Cardiac fibroblast (primary cell): ENCODE measurements at places on chromosomes 2 and 18.
A peak's percentile ranks its signal among the peaks of the same experiment; 100 is the strongest.

GRCh38 chr2:30417253-30417652 lies 29.8 kb upstream of the LCLAT1 start:
- peak; percentile 54 for DNase-seq

DNA sequence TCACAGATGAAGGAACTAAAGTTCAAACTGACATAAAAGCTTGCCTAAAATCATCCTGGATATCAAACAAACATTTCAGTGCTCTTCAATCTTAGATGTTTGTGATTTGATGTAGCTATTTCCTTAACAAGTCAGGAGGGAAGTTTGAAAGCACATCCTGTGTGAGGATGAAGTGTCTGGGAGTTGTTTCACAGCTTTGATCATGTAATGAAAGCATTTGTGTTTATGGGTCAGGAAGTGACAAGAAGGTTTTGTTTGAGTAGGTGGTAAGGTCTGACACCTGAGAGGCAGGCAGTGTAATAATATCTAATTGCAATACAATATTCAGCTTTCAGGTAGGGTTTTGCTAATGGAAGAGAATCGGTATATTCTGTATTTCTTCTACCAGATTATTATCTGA lies 26.0 kb upstream of the CSRNP3 start:
- DNase-seq, result no peak

DNA sequence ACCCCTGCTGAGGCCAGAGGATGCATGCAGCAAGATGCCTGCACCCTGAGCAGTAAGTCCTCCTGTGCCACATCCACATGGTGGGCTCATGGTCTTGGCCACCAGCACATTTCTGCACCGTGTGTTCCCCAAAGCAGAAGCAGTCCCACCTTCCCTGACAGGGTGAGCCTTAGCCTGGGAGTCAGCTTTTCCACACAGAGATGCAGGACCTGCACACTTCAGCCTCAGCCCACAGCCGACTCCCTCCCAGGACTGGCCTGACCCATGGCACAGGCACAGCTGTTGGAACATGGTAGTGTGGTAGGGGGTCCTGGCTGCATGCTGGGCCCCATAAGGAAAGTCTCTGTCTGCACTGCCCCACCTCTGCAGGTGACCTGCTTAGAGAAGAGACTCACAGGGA lies 5.0 kb downstream of the SNED1 start:
- no peak for DNase-seq

DNA sequence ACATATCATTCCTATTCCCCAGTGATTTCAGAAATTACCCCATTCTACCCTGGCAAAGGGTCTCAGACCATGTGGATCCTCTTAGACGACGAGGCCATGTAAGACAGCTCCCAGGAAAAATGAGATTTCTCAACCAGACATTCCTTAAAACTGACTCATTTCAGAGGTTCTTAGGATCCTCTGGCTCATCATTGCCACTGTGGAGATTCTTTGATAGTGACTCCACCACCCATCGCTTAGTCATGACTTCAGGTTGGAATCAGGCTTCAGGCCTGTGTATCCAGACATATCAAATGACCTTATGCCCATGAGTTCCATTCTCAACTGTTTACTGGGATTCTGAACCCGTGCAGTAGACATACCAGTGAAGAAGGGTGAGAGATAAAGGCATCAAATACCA lies 245.6 kb upstream of the TCF4 start:
- peak; percentile 86 for DNase-seq

DNA sequence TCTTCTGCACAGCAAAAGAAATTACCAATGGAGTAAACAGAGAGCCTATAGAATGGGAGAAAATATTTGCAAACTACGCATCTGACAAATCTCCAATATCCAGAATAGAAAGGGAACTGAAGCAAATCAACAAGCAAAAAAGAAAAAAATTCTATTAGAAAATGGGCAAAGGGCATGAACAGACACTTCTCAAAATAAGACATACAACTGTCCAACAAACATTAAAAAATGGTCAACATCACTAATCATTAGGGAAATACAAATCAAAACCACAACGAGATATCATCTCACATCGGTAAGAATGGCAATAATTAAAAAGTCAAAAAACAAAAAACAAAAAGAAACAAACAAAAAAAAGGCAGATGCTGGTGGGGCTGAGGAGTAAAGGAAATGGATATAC lies 356.4 kb downstream of the ADCYAP1 start:
- DNase-seq, result no peak

DNA sequence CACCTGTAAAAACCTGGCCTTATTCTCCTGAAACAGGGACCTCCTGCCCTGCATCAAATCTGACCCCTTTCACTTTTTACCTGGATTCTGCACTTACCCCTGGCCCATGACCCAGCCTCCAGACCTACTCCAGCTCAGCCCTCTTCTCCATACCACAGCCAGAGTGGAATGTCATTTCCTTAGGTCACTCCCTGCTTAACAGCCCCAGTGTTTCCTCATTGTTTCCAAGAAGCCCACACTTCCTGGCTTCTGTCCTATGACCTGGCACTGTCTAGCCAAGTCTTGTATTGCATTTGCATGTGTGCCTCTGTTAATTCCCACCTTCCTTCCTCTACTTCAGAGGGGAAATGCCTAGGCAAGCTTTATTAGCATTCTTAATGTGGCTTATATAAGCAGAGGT lies 51.4 kb upstream of the TRIB2 start:
- DNase-seq, result peak; percentile 12

GRCh38 chr2:165467921-165468320 lies 1.6 kb upstream of the CSRNP3 start:
- no peak for DNase-seq

GRCh38 chr2:60634438-60634837 lies 81.0 kb upstream of the BCL11A start:
- peak; percentile 34 for DNase-seq

DNA sequence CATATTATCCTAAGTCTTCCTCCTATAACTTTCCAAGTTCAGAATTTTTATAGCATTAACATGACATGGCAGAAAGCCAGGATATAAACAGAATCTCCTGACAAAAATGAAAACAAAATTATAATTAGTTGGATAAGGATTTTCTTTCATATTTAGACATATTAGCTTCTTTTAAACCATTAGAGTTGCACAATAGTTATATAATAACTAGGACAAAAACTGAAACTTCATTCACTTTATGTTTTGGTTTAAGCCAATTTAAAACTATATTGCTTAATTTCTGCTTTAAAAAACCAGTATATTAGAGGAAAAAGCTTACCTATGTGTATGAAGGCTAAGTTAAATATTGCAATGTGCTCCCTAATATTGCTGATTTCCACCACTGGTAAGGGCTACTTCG lies 254.8 kb downstream of the GPD2 start:
- no peak for DNase-seq

- no peak for DNase-seq
Measured at GRCh38 chr2:105546628-105546974, 147.8 kb upstream of the FHL2 start.

GRCh38 chr18:57819671-57820460 lies 16.8 kb upstream of the ATP8B1 start:
- DNase-seq, result peak; percentile 84

DNA sequence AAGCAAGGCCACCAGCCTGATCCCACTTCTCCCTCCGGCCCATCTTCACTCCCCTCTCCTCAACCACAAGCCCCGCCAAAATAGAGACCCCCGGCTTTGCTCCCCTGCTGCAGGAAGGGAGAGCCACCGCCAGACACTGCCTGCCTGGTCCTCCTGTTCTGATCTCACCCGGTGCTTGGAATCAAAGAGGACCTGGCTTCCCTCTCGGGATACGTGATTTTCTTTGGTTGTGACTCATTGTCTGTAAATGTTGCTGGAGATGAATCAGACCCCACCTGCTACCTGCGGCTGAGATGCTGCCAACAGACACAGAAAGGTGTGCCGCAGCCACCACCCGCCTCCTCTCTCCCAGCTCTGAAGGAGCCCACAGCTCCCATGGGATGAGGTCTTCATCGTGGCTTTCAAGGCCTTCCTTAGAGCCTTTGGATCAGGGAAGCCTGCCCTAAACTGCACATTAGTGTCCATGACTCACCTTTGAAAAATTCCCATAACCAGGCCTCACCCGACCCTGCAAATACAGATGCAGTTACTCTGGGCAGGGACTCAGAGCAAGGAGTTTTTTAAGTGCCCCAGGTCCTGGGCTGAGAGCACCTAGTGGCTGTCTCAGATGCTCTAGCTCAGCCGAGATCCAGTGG lies 79.4 kb upstream of the ZNF532 start:
- DNase-seq, result peak; percentile 79

GRCh38 chr2:239482778-239483712 lies 82.2 kb upstream of the HDAC4 start:
- no peak for DNase-seq

DNA sequence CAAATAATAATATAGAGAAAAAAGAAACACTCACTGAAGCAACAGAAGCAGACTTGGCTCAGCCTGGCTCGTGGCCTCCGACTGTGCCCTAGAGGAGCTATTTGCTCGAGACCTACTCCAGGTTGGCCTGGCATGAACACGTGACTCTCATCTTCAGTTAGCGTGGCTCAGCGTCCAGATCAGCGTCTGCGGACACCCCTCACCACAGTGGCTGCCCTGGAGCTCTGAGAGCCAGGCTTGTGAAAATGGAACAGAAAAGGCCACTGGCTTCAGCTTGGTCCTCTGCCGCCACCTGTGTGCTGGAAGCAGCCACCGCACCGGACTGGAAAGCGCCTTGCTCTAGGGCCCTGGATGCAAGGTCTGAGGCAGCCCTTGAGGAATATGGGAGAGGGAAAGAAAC lies 1184.0 kb upstream of the GYPC start:
- DNase-seq, result peak; percentile 19

DNA sequence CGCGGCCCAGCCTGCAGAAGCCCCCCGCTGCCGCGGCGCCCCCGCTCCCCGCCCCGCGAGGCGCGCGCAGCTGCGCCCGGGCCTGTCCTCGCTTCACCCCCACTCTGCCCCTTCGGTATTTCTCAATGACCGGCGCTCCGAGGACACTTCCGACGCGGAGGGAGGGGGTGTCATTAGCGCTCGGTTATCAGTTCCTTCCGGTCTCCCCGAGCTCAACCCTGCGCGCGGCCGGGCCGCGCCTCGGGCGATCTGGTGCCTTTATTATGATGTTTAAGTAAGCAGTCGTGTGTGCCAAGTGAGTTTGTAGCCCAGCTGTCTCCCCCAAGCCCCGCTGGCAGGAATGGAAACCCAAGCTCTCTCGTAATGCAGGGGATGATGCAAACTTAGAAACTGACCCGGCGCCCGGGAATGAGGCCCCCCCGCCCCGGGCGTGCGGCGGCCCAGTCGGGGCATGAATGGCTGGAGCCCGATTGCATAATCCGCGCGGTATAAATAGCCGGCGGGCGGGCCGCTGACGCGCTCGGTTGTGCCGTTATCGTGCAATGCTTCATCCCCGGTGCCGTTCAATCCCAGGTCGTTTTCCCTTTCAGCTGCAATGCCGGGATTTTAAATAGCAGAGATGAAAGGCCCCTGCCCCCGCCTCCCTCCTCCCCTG lies 3.9 kb upstream of the SPRED2 start:
- peak; percentile 97 for DNase-seq

DNA sequence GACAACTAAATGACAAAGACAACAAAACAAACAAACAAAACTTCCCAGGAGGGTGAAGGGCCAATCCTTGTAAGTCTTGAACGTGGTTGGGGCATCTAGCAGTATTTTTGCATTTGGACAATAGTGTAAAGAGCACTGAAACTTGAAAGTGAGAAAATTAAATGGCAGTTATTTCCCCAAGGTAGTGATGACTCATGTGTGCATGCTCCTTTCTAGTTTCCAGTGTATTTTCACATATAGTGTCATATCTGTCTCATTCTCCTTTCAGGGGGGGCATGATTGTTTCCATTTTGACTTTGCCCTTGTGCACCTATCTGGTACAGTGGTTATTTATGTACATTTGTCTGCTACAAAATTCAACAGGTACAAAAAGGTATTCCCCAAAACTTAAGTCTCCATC lies 39.5 kb downstream of the CERS6 start:
- DNase-seq, result no peak

GRCh38 chr2:151771599-151772358 lies 37.5 kb upstream of the NEB start:
- DNase-seq, result peak; percentile 34

DNA sequence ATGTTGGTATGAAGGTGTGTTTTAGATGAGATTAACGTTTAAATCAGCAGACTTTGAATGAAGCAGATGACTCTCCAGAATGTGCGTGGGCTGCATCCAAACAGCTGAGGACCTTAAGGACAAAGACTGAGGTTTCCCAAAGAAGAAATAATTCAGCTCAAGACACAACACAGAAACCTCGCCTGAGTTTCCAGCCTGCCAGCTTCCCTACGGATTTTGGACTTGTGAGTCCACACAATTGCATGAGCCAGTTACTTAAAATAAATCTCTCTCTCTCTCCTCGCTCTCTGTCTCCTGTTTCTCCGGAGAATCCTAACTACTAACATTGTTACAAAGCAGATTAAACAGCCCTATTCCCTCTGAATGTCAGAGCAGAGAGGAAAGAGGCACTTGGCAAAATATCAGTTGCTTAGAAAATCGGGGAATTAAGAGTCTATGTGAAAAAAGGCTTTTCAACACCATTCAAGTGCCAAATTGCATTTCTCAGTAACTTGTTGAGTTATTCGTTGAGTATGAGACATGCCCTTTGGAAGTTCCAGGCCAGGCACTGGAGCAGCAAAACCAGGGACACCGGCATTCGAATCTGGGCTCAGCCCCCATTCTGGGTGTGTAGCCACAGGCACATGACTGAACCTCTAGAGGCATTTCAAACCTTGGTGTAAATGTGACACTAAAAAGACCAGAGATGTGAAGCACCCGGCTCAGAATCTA lies 174.6 kb upstream of the PID1 start:
- peak; percentile 76 for DNase-seq

GRCh38 chr2:105803773-105804172 lies 59.1 kb downstream of the NCK2 start:
- no peak for DNase-seq

DNA sequence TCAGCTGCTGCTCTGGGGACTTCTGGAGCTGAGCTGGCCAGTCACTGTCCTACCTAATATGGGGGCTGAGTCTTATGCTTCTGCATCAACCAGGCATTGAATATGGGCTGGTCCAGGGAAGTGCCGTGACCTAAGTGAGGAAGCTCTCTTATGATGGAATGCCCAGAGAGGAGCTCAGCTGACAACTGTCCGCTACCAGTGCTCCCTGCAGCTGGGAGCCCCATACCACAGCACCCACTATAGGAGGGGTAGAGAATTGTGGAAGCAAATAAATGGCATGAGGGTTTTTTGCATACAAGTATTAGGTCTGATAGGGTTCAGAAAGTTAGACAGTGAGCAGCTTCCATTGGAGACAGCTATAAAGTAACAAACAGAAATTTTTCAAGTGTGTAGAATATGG lies 4.5 kb downstream of the TIMM21 start:
- DNase-seq, result no peak

DNA sequence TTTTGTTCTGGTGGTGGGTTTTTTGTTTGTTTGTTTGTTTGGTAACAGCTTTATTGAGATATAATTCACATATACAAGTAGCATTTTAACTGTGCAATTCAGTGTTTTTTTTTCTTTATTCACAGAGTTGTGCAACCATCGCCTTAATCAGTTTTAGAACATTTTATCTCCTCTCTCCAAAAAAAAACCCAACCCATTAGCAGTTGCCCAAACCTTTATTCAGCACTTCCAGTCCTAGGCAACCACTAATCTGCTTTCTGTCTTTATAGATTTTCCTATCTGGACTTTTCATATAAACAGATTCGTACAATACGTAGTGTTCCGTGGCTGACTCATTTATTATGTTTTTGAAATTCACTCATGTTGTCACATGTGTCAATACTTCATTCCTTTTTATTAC lies 38.7 kb downstream of the CCDC138 start:
- DNase-seq, result no peak

GRCh38 chr2:121289271-121289670 lies 4.3 kb upstream of the TFCP2L1 start:
- DNase-seq, result no peak
